ENCODE measurements at places on chromosomes 3 and 15.

GRCh38 chr15:67380921-67381320 lies 126.3 kb downstream of the IQCH start:
- DNase-seq = no peak

- DNase-seq = no peak
Observed at GRCh38 chr3:186509423-186509822, 34.8 kb downstream of the CRYGS start.

DNA sequence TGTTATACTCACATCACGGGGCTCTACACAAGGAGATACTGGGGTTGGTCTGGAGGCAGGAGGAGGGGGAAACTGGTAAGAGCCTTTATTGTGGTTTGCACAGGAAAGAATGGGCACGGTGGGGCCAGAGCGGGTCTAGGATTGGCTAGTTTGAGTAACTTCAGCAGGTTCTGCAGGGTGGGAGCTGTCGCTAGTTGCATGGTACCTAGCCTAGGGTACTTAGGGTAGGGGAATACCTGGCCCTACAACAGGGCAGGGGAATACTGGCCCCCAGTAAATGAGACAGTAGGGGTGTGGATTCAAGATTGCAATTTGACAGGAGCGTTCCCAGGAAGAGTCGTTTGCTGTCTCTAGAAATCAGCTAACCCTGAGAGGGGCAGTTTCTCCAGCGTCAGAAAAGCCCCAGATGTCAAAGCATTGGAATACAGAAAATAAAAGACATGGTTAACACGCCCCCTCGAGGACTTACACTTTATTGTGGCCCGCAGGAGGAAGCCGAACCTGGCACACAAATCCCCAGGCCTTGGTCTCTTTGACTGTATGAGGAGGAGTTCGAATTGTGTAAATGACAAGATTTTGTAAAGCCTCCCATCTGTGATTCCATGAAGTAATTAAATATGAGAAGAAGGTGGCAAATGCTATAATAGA lies 32.0 kb downstream of the ST8SIA2 start:
- DNase-seq = no peak

- no peak for DNase-seq
Observed at GRCh38 chr3:127422663-127423375, 135.0 kb upstream of the PRR20G start.

All from NCI-H2227 treated with DMSO at 0.1 percent for 48 hours (cell line).